ENCODE measurements at places on chromosomes 4 and X.

DNA sequence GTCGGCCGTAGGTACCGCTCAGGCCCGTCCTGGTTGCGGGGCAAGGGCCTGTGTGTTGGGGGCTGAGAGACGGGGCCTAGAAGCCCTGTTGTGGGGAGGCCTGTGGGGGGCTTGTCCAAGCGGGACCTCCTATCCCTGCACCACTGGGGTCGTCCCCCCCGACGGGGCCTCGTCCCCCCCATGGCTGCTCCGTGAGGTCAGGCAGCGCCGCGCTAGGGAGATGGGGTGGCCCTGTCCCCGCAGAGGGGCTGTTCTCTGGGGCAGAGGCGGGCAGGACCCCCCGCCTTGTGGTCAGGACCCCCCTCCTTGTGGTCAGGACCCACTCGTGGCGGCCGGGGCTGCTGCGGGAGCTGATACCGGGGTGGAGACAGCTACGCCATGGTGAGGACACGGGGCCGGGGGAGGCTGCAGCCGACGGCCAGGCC lies 12.1 kb upstream of the GTPBP6 start:
- no peak for DNase-seq

- no peak for DNase-seq
Observed at GRCh38 chrX:46841346-46841745, 4.5 kb downstream of the RP2 start.

GRCh38 chrX:12955882-12956703 lies 18.8 kb upstream of the TMSB4X start:
- no peak for DNase-seq

DNA sequence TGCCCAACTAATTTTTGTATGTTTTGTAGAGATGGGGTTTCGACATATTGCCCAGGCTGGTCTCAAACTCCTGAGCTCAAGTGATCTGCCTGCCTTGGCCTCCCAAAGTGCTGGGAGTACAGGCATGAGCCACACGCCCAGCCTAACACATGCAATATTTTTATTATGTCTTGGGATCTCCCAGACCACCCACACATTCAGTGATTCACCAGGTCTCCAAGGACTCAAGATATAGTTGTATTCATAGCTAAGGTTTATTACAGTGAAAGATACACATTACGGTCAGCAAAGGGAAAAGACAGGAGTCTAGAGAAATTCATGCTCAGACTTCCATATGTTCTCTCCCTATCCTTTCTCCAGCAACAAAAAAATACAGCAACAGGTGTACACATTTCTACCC lies 25.5 kb upstream of the FAM120C start:
- no peak for DNase-seq

DNA sequence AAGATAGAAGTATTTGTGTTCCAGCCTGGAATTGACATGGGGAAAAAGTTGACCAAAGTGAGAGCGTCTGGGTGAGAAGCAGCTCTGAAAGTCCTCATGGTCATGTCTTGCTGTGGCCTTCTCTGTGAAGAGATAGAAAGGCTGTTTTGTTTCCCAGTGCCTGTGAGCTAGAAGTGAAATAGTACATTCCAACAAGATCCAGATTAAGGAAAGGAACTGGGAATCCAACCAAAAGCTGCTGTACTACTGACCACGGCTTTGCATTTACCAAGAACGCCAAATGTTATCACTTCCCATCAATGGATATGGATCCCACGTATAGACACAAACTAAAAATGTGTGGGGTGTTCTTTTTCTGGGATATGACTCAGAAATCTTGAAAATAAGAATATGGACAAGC lies 51.2 kb downstream of the TENM3 start:
- no peak for DNase-seq

DNA sequence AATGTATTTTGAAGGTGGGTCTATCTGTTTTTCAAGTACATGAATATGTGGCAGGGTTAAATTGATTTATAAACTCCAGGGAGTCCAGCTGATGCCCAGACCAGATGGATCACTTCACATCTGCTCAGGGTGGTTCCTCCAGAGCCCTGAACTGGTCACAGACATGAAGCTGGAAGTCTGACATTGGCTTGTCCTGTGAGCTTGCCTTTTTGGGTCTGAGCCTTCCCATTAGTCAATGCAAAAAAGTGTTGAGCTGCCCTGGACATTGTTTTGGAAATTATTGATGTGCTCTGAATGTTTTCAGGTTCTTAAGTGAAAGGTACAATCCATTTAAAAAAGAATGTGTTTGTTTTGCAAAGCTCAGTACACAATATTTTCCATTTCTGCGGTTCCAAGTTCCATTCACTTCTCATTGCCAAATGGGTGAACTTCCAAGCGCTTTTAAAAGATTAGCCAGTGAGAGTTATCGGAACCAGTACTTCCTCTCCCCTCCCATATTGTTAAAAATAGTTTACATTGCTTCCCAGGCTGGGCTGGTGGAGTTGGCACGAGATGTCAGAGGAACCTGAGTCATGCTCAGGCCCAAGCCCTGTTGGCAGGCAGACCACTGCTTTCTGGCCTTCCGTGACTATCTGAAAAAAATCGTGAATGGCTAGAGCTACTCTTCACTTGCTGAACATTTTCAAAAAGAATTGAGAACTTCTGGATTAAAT lies 52.1 kb downstream of the PDGFRA start:
- DNase-seq: no peak

DNA sequence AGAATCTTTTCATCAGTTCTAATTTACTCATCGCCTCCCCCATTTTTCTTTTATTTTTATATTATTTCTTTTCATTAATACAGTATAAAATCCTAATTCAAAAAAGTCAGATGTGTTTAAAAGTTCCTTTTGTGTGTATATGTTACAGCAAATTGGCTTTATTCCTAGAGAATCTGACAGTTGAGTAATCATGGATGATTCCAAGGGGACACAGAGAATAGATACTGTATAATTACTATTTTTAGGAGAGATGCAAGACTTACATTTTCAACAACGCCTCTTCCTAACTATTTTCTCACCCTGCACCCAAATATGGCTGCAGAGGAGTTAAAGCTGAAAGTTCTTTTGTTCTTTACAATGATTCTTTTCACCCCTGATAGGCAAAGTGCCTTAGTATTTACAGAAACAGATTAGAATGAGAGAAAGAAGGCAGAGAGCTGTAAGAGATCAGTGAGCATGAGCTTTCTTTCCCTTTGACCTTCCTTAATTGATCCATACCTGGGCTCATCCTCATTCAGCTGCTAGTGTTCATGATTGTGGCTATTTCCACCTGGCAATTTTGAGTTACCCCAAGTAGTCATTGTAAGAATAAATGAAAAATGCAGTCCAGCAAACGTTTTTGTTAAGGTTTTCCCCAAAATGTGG lies 210.8 kb downstream of the SLC4A4 start:
- no peak for DNase-seq
